ENCODE measurements at places on chromosomes 7 and 10.

GRCh38 chr7:77959080-77959479 is 160.5 kb downstream of the PHTF2 start:
- DNase-seq, result no peak

DNA sequence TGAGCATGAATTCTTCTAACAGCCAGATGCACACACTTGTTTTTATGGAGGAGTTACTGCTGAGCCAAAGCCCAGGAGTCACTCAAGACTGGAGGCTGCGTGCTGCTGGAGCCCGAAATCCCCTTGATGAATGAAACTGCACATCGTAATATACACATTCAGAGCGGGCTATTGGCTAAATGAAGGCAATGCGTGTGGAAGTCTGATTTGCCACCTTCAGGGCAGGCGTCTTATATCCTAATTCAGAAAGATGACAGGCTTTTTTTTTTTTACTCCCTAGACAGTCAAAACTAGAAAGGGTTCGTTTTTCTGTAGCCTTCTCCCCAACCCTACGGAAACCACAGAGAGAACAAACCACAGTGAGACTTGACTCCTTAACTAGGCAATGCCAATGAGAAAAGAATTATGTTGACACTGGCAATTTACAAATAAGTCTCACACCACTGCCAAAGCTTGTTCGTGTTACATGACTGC is 227.2 kb upstream of the KLF14 start:
- no peak for DNase-seq

DNA sequence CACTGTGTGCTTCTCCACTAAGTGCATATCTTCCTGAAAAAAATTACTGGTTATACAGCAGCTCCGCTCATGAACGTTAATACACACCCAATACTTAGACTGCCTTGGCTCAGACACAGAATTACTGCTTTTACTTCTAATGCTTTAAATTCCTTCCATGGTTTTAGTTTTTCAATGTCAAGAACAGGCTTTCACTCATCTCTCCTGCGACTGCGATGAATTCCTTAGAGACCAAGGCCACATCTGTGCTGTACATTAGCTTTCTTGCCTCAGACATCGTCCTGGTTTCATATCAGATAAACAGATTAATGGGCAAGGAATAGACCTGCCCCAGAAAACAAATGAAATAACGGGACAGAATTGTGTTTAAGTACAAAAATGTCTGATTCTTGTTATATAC is 120.2 kb downstream of the CYP26A1 start:
- DNase-seq, result no peak

- DNase-seq, result no peak
These were observed 90.3 kb downstream of the CELF2 start for GRCh38 chr10:11107948-11108347.

DNA sequence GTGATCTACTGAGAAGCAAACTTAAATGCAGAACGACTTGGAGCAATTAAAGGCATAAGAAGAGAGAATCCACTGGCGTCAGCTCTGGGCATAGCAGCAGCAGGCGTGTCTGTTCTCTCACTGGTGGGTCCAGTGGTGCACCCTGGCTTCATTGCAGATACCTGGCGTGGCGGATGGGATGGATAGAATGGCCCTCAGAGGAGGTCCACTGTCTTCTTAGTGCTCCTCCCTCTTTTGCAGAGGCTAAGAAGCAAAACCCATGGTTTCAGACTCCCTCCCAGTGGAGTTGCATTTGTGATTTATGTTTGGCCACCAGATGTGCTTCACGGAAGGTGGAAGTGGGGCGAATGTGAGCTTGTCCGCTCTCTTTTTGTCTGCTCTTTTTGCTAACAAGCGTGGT is 28.4 kb upstream of the PRKAG2 start:
- DNase-seq, result no peak

DNA sequence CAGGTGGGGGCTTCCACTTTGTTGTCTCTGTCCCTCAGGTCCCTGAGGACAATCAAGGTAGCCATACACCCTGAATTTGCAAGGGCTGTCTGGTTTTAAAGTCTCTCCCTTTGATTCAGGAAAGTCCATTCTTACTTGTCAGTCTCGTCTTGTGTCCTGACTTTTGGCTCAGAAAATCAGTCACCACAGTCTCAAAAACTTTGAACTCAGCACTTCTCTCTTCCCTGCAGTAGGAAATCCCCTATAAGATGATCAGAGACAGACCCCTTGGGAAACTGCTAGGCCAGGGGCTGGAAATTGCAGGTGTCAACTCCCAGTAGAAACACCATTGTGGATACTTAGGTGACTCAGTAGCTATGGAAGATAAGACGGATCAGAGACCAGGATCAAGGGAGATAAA is 73.1 kb downstream of the CDC123 start:
- no peak for DNase-seq

DNA sequence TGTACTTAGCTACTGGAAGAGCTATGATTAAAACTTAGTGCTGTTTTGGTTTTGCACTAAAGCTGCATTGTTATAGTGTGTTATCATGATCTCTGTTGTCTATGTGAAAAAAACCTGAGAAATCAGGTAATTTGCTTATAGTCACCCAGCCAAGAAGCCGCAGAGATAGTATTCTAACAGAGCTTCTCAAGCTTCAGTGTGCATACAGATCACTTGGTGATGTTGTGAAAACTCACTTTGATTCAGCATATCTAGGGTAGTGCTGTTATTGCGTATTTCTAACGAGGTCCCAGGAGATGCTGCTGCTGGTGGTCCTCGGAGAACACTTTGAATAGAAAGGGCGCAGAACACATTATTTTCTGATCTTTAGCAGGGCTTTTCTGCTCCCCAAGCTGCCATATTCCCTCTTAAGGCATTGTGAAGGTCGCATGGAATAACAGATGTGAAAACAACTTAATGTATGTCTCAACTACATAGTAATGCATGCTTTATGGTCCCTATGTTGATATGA is 68.4 kb upstream of the PDCD4 start:
- no peak for DNase-seq

GRCh38 chr10:17923728-17924127 is 28.0 kb upstream of the SLC39A12 start:
- no peak for DNase-seq

Data from muscle of arm (tissue), 14 donors.